ENCODE measurements at places on chromosomes 3 and 15.

DNA sequence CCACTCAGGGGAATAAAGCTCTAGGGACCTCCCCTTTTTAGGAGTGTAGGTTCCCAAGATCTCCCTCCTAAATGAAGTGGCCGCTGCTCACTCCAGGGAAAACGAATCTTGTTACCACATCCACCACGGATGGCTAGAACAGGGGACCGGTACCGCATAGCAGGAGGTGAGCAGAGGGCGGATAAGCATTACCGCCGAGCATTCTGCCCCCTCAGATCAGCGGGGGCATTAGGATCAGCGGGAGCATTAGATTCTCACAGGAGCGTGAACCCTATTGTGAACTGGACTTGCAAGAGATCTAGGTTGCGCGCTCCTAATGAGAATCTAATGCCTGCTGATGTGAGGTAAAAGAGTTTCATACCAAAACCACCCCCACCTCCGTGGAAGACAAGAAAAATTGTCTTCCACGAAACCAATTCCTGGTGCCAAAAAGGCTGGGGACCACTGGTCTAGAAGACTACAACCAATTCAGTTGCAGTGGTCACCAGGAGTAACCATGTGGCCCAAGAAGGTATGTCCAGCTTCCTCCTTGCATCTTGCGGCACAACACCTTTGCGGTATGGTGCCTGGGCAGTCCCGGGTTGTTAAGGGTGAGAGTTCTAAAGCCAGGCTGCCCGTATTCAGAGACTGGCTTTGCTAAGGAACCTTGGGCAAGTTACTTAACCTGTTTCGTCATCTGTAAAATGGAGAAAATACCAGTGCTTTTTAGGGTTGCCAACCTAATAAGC is 1.1 kb upstream of the SS18L2 start:
- DNase-seq, result no peak

DNA sequence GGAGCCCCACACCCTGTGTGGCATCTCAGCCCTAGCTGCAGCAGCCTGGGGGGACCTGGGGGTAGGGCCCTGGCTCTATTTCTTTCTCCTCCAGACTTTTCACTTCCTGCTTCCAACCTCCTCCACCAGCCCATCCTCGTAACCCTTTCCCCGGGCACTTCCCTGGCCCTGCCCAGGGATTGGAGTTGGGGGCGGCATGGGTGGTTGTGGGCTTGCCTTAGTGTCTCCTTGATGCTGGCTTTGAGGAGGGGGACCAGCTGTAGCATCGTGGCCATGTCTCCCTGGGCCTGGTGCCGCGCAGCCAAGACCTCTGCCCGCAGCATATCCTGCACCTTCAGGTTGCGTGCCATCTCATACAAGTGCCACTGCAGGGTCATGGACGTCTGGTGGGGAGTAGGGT is 28.1 kb downstream of the CYP11A1 start:
- no peak for DNase-seq

GRCh38 chr15:56752986-56753385 is 19.7 kb upstream of the ZNF280D start:
- DNase-seq, result no peak

DNA sequence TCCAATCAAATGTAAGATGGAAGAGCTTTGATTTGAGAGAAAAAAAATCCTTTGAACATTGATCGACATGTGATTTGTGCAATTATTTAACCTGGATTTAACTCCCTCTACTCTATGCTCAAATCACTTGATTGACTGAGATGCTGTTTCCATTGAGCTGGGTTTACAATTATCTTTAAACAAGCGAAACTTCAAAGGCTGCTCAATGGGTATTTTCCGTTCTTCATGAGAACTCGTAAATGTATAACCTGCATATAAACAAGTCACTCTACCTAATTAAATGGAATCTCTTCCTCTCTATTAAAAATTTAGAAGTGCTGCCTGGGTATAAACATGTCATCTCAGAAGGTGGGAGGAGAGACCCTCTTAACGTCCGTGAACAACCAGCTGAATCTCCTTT is 71.9 kb downstream of the ANXA2 start:
- DNase-seq, result no peak
